ENCODE measurements at places on chromosomes 4 and X.

DNA sequence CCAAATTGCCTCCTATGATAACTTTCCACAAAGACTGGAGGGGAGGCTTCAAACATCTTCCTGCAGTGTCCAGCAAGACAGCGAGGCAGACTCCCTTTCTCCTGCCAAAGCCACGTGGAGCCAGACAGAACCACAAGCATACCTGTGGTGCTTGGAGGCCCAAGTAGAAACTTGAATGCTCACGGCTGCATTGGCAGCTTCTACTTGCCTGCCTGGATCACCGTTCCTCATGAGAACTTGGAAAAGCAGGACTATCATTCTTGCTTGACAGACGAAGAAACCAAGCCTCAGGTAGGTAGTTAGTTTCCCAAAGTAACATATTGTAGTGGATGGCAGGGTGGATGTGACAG lies 216.3 kb upstream of the SFRP2 start:
- no peak for DNase-seq

DNA sequence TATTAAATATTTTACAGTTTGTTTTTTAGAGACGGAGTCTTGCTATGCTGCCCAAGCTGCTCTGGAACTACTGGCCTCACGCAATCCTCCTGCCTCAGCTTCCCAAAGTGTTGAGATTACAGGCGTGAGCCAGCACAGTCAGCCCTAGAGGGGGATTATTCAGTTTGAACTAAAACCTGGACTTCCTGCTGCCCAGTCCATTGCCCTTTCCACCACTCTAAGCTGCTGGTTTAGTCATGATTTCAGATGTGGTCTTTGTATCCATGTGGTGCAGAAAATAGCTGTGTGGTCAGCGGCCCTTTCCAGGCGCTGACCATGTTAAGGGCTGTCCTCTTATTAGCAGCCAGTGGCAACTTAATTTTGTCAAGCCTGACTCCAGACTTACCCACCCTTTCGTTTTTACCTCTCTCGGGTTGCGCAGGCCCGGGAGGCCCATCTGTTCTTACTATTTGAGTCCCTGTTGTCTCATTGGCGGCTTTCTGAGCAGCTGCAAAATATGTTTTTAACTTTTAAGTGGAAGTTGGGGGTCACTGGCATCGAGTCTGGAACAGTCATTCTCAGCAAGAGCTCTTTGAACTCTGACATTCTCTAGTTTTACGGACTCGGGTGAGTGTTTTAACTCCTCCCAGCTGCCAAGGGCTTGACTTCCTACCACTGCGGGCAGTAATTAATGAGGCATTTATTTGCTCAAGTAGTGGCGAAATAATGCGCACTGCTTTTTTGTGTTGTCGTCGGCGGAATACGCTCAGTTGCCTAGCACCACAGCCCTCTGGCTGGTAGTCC lies 773 bp upstream of the VMA21 start:
- no peak for DNase-seq

- no peak for DNase-seq
Observed at GRCh38 chrX:97267396-97268181, 383.9 kb downstream of the RPA4 start.

DNA sequence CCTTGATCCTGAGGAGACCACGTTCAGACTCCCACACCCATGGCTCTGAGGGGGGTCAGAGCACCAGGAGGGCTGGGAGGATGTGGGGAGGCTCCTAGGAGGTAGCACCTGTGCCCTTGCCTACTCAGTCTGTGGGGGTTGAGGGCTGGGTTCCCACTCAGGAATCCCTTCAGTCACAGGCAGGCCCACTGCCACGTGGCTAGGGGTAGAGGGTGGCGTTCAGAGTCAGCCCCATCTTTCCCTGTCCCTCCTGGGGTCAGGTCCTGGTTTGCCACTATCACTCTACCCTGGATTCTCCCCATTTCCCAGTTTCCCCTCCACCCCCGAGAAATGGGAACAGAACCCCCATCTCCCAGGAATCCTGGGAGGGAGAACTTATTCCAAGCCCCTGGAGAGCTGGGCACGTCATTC lies 111.3 kb downstream of the PSAPL1 start:
- no peak for DNase-seq

DNA sequence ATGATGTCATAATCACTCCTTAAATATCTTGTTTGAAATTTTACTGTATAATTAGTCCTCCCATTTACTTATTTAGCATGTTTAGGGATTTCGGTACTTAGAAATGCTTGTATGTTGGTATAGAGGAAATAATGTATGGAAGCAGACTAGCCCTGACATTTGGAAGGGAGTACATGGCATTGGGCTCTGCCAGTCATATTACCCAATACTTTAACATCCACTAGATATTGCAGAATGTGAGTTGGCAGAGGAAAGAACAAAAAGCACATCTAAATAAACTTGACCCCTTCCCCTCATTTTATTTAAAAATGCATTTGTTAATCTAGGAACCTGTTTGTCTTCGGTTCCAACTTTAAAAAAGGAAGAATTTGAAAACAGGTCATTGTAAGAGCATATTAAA lies 77.8 kb downstream of the RS1 start:
- DNase-seq: no peak

- DNase-seq: no peak
Observed at GRCh38 chr4:128475597-128475996, 188.0 kb upstream of the PGRMC2 start.

Measured in activated B cell treated with CpG ODN at 0.5 μM for 24 hours (primary cell).